Activated CD4-positive, alpha-beta T cell treated with anti-CD3 and anti-CD28 coated beads for 4 hours (primary cell): ENCODE measurements at places on chromosomes 1 and 21.
A peak's percentile ranks its signal among the peaks of the same experiment; 100 is the strongest.

DNA sequence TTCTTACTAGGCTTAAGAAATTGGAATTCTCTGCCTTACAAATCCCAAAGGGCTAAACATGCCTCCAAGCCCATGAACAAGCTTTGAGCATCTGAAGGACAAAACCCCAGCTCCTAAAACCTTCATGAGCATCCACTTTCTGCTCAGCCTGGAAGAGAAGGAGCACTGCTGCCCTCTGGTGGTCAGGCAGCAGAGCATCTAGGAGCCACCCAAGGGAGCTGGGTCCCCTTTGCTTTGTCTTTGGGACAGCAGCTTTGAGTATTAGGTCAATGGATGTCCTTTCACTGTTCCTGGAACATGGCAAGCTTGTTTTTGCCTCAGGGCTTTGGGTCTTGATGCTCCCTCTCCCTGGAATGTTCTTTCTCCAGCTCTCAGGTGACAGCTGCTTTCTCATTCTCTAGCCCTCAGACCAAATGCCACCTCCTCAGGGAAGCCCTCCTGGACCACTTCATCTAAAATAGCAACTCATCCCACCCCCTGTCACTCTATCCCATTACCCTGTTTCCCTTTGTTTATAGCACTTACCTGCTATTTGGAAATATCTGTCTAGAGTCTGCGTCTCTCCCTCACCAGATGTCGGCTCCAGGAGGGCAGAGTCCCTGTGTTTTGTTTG is 25.7 kb downstream of the RAB7B start:
- DNase-seq = peak; percentile 77

GRCh38 chr1:212166244-212166643 is 119.0 kb upstream of the PPP2R5A start:
- no peak for DNase-seq

- no peak for DNase-seq
Measured at GRCh38 chr1:47684964-47685762, 247.3 kb downstream of the FOXD2 start.

- DNase-seq = no peak
Measured at GRCh38 chr1:2506007-2506860, 20.2 kb downstream of the PANK4 start.

DNA sequence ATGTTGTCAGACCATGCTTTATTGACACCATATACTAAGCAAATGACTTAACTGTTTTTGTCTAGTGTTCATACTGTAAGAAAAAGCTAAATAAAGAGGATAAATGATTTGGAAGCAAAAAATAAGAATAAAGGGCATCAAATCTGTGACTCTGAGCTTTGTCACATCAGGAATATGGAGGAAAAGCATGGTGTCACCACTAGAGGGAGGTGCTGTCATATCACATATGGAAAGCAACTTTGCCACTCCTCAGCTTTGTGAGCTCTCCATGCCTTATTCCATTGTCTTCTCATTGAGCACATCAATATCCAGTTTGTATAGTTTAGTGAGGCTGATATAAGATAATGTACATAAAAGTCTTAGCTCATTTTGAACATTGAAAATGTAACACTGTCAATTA is 20.8 kb upstream of the GBP1 start:
- peak; percentile 53 for DNase-seq

- no peak for DNase-seq
Measured at GRCh38 chr1:166789286-166789685, 50.0 kb upstream of the POGK start.
